ENCODE measurements at places on chromosomes 6 and 20.

DNA sequence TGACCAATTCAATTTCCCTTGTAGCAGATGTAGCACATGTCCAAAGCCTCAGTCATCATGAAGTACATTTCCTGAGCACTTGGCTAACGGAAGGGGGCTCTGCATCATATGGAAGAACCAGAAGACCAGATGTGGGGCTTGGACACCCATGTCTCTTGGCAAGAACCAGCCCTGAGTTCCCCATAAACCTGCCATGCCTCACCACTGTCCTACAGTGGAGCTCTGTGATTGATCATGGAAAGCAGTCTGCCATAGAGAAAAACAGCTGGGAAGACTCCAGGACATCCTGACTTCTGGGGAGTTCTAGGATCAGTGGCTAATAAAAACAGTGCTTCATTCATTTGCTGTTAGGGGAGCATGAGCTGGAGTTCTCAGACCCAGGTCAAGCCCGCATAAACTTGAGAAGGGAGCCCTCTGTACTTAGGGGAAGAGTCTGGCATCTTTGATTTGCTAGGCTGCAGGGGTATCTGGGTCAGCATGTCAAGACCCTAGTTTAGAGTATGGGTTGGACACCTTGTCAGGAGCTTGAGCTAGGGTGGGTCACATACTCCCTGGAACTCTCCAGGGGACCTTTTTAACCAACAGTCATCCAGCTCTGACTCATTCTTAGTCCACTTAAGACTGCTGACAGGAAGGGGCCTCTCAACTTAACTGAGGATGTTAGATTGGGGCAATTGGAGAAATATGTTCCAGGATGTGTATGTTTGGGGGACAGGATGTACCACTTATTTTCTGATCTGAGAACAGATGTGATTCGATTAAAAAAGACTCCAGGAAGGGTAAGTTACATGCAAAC is 26.3 kb upstream of the TRAM2 start:
- no peak for DNase-seq

DNA sequence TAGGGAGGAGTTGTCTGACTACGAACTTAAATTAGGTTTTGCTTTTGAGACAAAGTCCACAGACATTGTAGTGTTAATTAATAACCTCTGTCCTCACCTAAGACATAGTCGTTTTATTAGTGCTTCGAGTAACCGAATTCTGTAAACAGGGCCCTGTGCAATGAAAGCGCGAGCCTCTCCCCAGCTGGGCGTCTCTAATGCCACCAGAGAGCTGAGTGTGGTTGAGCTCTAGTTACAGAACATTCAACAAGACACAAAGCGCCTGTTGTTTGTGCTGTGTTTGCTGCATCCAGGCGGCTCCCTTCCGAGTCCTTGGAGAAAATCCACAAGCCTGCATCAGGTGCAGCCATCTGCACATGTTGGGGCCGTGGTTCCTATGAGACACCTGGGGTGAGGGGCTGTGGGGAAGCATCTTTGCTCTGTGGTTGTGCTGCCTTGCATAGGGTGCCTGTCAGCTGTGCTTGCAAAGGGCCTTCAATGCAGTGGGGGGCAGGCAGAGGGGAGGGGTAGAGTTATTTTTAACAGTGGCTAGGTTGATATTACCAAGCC is 63.9 kb downstream of the CD164 start:
- no peak for DNase-seq

GRCh38 chr20:49420811-49421295 is 61.6 kb downstream of the KCNB1 start:
- DNase-seq = no peak

GRCh38 chr6:90695316-90695715 is 108.4 kb upstream of the MAP3K7 start:
- no peak for DNase-seq

DNA sequence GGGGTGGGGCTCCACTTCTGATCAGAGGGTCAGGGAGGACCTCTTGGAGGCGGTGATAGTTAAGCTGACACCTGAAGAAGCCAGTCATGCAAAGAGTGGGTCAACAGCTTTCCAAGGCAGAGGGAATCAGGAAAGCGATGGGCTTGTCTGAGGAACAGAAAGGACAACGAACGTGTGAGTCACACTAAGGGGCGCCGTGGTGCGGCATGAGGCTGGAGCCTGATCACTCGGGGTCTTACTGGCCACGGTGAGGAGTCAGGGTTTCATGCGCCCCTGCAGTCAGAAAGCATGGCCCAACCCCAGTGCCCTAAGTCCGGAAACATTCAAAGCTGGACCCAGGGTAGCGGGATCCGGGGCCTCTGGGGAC is 50.6 kb upstream of the SLC32A1 start:
- DNase-seq = no peak

DNA sequence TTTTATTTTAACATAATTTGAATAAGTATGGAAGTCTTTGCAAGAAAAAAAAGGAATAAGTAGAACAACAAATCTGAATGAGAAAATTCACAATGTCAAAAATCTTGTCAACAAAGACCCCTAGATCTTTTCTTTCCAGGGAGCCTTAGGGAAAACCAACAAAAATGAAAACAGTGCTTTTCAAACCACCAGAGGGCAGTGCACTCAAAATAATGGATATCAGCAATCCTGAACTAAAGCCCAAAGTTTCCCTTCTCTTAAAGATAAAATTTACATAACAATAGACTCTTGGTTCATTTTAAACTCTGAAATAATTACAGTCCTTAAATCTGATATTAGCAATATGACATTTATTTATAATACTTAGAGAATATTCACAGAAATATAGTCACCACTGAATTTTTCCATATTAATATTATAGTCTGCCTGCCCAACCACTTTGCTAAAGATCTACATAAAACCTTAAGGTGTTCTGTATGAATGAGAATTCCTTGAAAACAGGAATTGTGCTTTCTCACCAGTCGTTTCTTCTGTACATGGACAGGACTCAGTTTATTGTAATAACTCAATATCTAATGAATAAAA is 105.3 kb upstream of the BMP5 start:
- no peak for DNase-seq

DNA sequence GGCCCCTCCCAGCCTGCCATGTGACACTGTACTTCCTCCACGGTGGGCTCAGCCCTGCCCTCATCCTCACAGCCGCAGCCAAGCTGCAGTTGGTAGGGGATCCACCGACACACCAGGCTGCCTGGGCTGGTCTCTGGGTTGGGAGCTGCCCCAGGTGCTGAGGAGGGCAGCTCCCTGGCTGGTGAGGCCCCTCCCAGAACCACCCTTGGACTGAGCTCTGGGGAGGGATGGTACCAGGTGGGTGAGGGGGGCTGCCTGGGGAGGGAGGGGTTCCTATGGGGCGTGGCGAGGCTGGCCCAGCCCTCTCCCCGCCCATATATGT is 185 bp upstream of the TNFRSF6B start:
- no peak for DNase-seq

DNA sequence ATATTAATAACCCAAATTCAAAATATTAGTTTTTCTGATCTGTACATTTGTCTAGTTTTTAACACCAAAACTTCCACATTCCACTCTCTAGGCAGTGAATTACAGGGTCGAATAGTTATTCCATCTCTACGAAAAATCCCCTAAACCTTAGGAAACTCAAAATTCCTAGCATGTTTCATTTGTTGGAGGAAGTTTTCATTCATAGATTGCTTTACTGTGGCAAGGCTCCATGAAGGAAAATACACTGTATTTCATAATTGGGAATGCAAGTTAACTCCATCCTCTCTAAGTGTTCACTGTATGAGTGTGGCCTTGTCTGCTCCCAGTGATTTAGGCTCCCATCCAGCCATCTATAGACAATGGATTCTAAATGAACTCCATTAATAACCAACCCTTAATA is 296.1 kb downstream of the TENT5A start:
- no peak for DNase-seq

- DNase-seq = no peak
Measured at GRCh38 chr20:13915284-13915683, 75.1 kb downstream of the SEL1L2 start.

- no peak for DNase-seq
Measured at GRCh38 chr20:20992686-20993360, 113.3 kb downstream of the LINC00237 start.

DNA sequence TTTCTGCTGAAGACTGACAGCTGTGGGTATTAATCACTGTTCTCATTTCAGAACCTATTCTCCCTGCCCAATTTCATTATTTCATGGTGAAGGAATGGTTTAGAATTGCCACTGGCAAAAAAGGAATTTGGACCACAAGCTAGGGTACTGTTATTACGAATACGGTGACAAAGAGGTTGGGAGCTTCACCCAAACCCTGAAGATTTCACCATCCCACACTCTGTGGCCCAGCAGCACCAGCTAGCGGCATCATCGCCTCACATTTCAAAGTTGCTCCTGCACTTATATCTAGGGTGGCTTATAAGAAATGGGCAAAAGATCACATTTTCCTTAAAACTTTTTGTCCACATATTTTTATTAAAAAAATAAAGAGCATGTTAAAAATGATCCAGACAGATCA is 236.1 kb downstream of the SYNDIG1 start:
- no peak for DNase-seq

DNA sequence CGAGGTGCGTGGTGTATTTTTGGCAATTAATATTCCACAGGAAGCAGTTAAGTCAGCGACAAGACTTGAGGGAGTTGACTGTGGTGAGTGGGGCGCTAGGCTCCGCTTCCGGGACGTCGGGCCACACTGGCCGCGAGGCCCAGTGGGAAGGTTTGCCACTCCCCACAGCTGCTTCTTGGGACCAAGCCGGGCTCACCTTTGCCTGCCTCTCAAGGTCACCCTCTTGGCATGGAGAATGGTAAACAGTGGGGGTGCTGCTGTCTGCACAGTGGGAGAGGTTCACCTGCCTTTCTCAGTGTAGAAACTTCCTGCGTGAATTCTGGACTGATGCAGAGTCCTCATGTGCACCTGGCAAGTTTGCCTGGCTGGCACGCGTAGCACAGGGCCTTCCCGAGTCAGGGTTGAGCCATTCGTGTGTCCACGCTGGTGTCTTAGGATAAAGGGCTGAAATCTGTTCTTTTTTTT is 6.4 kb downstream of the OSBPL2 start:
- DNase-seq = no peak

GRCh38 chr20:17168026-17168612 is 58.7 kb upstream of the PCSK2 start:
- DNase-seq = no peak

DNA sequence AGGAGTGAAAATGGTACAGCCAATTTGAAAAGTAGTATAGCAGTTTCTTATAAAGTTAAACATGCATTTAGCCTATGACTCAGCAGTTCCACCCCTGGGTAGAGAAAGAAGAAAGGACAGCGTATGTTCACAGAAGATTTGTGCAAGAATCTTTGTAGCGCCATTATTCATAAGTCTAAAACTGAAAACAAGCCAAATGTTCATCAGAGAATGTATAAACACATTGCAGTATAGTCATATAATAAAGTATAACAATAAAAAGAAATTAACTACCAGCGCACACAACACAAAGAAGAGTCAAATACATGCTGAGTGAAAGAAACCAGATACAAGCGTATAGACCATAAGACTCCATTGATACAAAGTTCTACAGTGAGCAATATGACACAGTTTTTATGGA is 294.0 kb downstream of the SAMD5 start:
- no peak for DNase-seq

DNA sequence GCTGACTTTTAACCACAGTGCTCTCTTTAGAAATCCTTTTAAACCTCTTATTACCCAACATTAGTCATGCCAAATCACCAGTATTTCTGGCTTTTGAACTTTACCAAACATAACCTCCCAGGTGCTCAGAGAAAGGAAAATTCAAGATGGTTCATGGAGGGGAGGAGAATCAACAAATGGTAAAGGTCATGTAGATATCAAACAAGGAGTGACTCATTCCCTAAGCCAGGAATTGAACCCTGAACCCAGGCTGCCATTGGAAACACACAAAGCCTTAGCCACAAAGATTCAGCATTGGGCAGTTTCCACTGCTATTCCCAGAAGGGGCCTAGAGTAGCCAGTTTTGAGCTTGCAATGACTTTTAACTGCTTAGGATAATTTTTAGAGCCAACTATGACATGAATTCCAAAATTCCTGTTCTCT is 21.6 kb upstream of the ENTPD6 start:
- no peak for DNase-seq

Measured in D721Med (cell line).